ENCODE measurements at places on chromosomes 4 and X. TPM values are rescaled to one million over a fixed set of nuclear protein-coding genes. Genes with fewer than 3 reads are reported as not detected.

The MCF2 gene
- not detected for total RNA-seq

DNA sequence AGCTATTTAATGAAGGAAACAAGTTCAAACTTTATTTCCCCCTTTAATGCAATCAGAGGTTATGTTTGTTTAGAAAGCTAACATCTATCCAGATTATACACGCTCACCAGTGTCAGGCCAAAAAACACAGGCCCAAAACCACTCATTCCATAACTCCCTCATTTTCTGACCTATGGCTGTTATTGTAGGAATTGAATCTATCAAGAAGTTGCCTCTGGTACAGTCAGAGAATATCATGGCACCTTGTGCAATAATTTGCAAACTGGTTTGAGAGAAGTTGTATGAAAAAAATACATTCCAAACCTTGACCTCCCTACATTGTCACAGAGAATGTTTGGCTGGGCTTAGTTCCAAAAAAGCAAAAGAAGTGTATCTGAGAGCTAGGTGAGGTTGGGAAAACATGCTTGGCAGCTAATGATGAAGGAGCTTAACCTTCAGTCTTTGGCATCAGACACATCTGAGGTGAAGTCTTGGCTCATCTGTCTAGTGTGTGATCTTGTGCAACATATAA, 591.0 kb downstream of the ANKRD50 start:
- no peak for DNase-seq
- H3K27me3 ChIP-seq, result no peaks in the 10 kb centered on the region
- H3K36me3 ChIP-seq, result no peaks in the 10 kb centered on the region
- no peaks in the 10 kb centered on the region for H3K4me1 ChIP-seq
- no peak overlapping the region for H3K27ac ChIP-seq

DNA sequence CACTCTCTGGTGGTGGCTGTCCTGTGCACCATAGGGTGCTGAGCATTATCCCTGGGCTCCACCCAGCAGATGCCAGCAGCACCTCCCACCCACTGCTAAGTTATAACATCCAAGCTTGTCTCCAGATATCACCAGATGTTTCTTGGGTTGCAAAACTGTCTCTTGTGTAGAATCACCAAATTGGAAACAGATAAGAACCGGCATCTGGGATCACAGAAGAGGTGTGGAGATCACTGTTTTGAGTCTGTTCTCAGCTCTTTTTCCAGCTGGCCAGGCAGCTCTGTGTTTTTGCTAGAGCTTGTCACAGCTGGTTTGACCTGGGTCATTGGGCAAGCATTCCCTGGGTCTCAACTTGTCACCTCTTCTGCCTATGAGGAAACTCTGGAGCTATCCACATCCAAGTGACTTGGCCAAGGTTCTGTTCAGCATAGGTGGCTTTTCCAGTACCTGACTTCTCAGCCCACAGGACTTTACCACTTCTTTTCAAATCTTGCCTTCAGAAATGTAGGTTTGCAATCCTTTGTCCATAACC, 15.3 kb upstream of the PUDP start:
- no peak overlapping the region for H3K4me3 ChIP-seq
- no peaks in the 10 kb centered on the region for H3K27me3 ChIP-seq
- no peaks in the 10 kb centered on the region for H3K4me1 ChIP-seq
- no peaks in the 10 kb centered on the region for H3K36me3 ChIP-seq
- no peak overlapping the region for H3K27ac ChIP-seq
- DNase-seq, result no peak

- H3K27me3 ChIP-seq, result peaks cover 61% of the 10 kb centered on the region
- no peaks in the 10 kb centered on the region for H3K4me1 ChIP-seq
- no peak overlapping the region for H3K27ac ChIP-seq
- no peak overlapping the region for H3K4me3 ChIP-seq
Observed at GRCh38 chr4:1495416-1496115, 89.3 kb upstream of the NKX1-1 start.

The HNRNPD gene
- 78.6 TPM for total RNA-seq

All from suprapubic skin (tissue), 4 donors.